Germinal center (tissue), 1 donor: ENCODE measurements at places on chromosomes 7 and 10.

- no peak for DNase-seq
Observed at GRCh38 chr7:96131525-96131924, 190.4 kb downstream of the SLC25A13 start.

DNA sequence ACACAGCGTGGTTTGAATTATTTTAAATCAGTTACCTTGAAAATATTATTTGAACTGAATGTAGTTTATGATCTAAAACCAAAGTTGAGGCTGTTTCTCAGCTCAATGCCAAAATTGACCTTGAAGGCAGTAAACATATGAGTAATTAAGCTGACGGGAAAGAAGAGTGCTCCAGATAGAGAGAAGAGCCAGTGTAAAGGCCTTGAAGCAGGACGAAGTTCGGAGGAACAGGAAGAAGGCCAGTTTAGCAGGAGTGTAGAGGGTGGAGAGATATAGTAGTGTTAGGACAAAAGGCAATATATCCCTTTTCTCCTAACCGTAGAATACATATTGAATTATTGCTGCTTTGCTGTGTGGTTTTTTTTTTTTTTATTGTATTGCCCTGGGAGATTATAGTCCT is 63.2 kb downstream of the CYP51A1 start:
- DNase-seq: no peak

DNA sequence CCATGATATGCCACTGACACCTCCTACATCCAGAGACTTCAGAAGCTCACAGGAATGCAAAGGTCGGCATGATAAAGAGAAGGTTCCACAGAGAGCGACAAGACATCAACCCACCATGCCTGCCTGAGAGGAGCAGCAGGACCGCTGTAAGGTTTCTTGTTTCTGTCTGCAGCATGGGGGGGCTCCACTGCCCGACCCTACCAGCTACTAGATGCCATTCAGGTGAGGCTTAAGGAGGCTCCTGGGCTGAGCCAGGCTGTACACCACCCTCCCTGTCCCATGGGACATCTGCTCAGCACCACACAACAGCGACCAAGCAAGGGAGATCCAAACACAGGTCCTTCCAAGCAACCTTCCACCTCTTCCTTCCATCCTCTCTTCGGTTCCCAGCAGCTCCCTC is 234.6 kb downstream of the TNS3 start:
- no peak for DNase-seq

DNA sequence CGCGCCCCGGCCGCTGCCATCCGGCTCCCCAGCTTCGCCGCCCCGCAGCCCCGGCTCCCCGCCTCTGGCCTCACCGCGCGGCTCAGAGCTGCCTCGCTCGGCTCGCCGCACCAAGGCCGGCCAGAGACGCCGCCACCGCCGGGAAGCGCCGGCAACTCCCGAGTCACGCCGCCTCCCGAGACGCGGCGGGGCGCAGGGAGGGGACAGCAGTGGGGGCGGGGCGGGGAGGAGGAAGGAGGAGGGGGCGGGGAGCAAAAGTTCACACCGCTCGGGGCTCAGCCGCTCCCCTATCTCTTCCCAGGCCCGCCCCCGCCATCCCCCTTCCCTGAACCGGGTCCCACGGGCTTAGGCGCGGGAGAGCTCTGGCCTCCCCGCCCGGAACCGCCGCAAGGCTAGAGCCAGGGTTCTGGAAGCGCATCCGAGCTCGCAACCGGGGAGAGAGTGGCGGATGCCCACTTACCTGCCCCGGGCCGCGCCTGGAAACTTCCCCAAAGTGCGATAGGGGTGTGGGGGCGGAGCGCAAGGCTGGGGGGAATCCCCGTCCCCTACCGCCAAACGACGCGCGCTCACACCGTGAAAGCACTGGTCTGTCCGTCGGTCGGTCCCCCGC is 1.0 kb downstream of the CHST15 start:
- DNase-seq: peak; percentile 85

DNA sequence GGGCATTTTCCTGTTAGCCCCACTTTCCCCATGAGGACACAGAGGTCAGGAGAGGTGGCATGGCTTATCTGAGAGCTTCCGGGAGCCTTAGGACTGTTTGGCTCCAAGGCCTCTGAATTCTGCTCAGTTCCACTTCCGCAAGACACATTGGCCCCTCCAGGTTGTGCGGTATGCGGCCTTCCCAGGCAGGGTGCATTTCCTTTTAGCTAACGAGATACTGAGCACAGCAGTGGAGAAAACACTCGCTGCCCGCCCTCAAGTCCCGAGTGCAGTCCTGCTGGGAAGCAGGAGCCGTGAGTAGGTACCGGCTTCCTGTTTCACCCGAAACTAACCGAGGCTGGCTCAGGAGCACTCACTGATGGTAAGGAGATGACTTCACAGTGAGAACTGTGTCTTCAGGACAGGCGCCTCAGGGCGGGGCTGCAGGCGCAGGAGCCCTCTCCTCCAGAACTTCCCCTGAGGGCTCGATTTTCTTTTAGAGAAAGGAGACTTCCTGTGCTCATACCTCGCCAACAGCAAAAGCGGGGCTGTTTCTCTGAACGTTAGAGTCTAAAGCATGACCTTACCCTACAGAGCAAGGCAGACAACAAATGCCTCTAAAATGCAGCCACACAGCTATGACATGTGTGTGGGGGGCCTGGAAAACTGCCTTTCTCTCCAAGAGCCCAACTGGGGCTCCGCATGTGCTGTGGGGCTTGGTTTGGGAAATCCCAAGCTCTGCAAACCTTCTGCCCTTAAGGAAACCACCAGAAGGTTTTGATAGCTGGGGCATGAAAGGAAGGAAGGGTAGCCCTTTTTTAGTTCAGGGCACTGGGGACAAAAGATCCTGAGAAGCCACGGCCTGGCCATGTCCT is 25.9 kb downstream of the RGS10 start:
- DNase-seq: peak; percentile 54

GRCh38 chr7:37287131-37287855 is 161.4 kb downstream of the ELMO1 start:
- DNase-seq: no peak

- DNase-seq: no peak
Observed at GRCh38 chr7:114879554-114879953, 42.3 kb upstream of the MDFIC start.

- peak; percentile 54 for DNase-seq
Observed at GRCh38 chr10:128078136-128078969, 47.9 kb downstream of the MKI67 start.

DNA sequence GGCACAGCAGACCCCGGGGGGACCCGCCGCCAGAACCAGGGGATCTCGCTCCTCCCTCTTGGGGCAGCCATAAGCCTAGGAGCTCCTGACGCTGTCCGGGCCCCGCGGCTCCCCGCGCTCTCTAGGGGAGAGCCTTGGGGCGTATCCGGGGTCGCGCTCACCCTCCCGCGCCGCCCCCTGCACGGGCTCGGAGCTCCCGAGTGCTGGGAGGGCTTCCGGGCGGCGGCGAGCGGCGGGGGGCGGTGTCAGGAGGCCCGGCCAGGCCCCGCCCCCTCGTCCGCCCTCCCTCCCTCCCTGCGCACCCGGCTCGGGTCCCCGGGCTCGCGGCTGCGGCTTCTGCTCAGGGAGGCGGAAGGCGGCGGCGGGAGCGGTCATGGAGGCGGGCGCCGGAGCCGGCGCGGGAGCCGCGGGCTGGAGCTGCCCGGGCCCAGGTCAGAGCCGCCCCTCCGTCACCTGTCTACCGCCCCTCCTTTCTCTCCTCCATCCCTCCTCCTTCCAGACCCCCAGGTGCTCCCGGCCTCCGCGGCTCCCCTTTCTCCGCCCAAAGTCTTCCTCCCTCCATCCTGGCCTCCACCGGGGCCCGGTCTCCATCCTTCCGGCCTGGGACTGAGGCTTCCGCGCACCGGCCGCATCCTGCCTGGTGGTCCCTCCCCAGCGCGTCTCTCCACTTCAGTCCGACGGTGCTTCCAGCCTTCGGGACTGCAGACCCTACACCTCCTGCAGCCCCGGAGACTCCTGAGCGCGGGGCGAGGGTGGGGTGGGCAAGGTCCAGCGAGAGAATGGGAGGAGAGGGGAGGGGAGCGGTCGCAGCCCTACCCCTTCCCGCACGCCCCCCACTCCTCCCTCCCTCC is at the start of gene CCDC136:
TSS of gene CCDC136 (plus strand) at position 848 of the 851 bp plus-strand sequence. CDS start 444 bp downstream, outside the sequence.
- DNase-seq: peak; percentile 92

GRCh38 chr10:110642204-110643034 is 1.7 kb upstream of the RBM20 start:
- no peak for DNase-seq

DNA sequence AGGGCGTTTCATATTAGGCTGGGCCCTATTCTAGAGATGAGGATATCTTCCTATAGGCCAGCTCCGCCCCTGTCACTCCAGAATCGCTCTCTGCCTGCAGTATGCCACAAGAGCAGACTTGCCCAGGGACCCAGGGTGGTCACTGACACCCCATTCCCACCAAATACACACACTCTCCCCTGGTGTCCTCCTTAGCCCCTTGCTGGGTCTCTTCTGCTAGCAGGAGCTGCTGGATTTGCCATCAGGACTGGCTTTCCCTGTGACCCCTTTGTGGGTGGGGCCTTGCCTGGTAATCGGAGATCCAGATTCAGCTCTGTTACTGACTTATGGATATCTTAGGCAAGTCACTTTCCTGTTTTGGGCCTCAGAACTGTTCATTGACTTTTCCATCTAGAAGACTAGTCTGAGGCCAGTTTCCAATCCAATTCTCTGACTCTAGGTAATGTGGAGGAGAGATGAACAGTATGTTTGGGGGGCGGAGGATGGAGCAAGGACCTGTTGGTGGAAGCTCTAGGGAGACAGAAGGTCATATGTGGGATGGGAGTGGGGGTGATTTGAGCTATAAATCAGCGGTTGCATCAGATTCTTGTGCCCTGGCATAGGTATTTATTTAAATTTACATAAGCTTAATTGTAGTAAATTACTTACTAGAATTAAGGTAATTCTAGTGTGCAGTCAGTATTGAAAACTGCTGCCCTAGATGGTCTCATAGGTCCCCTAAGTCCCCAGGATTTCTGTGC is 1.6 kb downstream of the TSPAN15 start:
- no peak for DNase-seq
